ENCODE measurements at places on chromosomes 2 and 18.

DNA sequence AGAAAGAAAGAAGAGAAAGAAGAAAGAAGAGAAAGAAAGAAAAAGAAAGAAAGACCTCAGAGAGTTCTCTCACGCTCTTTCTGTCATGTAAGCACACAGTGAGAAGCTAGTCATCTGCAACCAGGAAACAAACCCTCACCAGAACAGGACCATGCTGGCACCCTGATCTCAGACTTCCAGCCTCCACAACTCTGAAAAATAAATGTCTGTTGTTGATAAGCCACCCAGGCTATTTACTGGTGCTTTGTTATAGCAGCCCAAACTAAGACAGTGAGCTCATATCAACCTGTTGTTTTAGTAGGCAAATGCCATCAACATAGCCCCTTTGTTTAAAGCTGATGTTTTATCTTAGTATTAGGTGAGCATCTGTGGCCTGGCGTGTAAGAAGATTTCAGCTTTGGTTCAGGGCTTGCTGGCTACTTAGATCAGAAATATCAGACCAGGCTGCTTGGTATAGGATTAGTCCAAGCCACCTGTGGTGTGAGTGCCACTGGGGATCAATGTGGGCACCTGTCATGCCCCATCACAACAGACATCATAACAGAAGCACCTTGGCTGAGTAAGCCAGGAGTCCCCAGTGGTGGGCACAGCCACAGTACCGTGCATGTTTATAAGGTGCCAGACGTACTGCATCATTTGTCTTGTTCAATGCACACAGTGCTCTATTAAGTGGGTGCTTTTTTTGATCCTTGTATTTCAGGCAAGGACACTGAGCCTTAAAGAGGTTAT lies 94.4 kb downstream of the LBH start:
- no peak for DNase-seq

GRCh38 chr18:3305354-3305762 lies 43.4 kb downstream of the MYL12B start:
- peak; percentile 77 for DNase-seq

- no peak for DNase-seq
These were observed 484 bp upstream of the ASNSD1 start for GRCh38 chr2:189660803-189661147.

DNA sequence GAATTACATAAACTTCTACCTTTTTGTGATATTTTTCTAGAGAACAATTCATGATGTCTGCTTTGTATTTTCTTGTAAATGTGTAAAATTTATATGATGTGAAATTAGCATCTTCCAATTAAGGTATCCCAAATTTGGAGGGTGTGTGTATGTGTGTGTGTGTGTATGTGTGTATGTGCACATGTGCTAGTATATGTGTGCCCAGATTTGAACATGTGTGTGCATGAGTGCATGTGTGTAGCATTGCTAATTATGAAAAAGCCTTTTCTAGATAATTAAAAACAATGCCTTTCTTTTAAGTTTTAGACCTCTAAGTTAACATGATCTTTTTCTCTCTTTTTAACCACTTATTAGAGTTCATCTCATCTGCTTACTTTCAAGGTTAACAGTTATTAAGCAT lies 208.0 kb upstream of the SPOPL start:
- no peak for DNase-seq

GRCh38 chr2:2765176-2765800 lies 434.2 kb upstream of the MYT1L start:
- no peak for DNase-seq

GRCh38 chr2:37020212-37020886 lies 54.0 kb upstream of the STRN start:
- DNase-seq, result no peak
